ENCODE measurements at places on chromosomes 6 and 20.

DNA sequence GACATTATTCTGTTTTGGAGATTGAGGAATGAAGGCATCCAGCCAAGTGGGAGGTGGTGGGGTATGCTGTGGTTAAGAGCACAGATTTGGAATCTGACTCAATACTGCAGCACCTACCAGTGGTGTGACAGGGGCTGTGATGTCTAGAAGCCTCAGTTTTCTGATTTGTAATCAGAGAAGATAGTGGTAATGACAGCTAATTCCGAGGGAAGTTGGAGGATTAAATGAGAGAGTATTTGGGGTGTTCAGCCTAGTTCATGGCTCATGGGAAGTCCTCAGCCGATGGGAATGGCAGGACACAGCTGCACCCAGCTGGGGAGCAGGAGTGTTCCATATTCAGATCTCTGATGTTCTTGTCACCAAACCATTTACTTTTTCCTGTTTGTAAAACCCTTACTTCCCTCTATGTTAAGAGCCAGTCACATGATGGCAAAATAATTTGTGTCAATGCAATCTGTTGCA is 9.3 kb downstream of the SLC9A8 start:
- no peak for DNase-seq

DNA sequence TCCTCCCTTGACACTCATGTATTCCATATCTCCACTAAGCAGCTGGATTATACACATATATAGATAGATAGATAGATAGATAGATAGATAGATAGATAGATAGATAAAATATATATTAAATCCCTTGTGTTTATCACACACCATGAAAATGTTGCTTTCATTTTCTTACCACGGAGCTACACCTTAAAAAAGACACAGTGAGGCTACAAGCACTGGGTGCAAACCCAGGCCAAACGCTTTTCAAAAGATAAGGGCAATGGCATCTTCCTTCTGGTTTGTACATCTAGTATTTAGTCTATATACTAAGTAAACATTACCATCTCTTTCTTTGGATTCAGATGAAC is 377.1 kb downstream of the ESR1 start:
- DNase-seq, result no peak

DNA sequence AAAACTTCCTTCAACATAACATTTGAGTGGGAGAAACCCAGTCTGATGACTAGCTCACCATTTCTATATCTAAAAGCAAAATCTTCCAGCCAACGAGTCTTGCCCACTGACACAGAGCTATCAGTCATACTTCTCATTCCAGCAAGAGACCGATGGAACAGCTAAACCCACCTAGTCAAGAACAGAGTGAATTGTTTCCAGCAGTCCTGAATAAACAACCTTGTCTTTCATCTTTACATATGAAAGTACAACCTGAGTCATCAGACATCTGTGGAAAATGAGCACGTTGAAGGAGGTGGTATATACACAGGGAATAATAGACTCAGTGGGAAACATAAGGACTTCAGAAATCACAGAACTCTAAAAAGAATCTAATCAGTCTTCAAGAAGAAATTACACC is 23.8 kb downstream of the NRSN1 start:
- no peak for DNase-seq

DNA sequence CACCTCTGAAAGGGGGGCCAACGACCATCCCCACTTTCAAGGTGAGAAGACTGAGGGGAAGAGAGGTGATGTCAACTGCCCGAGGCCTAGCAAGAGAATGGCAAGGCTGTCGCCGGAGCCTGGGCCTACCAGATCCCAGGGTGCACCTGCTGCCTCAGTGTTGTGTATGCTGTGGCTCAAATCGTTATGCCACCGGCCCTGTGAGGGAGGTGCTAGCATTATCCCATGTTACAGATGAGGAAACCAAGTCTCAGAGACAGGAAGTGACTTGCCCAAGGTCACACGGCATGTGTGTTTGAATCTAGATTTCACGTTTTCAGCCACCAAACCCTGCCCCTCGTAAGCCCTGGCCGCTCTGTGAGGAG is 152.5 kb downstream of the CEBPB start:
- no peak for DNase-seq

DNA sequence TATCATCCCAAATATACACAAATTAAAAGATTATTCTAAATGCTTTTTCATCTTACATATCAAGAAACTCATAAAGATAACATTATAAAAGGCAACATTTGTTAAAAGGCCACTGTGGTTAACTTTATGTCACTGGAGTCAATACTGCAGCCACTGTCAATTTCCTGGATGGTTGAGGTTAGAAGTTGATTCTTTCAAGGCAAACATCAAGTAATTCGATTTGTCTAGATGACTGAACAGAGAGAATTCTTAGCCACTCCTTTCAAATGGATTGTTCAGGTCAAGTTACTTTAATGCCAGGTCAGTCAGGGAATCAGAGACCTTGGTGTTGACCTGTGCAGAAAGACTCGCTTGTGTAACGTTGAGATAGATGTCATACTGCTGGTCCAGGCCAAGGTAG is 44.4 kb upstream of the SIM1 start:
- DNase-seq, result no peak

- DNase-seq, result no peak
Measured at GRCh38 chr6:136550045-136550329, 235 bp downstream of the MAP7 start.

DNA sequence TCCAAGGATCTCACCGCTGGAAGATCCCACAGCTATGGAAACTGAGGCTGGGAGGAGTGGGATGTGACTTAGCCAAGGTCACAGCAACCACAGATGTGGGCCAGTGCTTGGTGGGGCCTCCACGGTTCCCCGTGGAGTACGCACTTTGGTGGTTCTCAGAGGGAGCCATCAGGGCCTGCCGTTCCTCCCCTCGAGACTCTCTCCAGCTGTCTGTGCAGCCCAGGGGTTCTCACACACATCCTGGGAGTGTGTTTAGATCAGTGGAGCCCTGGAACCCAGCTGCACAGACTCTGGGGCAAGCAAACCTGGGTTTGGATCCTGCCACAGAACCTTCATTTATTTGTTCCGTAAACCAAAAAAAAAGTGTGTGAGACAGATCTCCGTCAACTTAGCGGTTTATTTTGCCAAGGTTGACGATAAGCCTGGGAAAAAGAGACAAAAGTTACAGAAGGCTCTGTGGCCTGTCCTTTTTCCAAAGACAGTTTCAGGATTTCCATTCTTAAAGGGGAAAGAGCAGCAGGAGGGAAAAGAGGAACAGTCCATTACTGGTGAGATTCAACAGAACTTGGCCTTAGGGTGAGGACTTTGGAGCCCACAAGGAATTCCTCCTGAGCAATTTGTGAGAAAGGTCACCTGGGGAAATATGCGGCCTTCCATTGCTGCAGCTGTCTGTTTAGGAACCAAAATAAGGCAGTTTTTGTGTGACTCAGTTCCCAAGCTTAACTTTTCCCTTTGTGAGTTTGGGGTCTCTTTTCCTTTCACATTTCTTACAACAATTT is 13.6 kb upstream of the MYMX start:
- DNase-seq, result no peak

DNA sequence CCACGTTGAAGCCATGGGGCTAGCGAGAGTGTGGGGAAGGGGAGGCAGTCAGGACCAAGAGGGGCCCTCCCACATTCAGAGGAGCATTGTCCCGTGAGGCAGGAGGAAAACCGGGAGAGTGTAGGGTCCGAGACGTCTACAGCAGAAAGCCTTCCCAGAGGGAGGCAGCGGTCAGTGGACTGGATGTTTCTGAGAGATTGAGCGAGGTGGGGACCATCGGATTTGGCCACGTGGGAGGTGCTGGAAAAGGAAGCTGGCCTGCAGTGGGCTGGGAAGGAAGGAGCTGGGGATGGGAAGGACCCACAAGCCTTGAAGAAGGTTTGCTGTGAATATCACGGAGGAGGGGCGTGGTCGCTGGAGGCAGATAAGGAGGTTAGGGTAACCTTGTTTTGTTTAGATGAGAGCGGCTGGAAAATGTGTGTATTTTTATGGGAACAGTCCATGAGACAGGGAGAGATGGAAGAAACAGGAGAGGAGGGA is 119.0 kb upstream of the RNF24 start:
- no peak for DNase-seq

GRCh38 chr6:163260911-163261310 is 153.6 kb upstream of the QKI start:
- no peak for DNase-seq

DNA sequence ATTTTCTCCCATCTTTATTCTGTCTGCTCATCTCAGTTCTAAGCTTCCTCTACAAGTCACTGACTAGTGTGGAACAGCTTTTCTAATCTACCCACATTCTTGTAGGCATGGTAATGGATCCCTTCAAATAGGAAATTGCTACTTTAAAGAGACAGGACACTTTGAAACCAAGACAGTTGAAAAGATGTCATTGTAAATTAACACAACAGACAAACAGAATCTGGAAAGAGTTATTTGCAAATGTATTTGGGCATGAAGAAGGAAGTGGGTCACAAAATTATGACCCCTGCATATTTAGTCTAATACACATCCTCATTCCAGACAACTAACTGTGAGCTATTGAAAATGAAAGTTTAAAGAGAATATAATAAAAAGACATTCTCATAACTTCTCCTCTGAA is 298.2 kb upstream of the MARCKS start:
- no peak for DNase-seq

DNA sequence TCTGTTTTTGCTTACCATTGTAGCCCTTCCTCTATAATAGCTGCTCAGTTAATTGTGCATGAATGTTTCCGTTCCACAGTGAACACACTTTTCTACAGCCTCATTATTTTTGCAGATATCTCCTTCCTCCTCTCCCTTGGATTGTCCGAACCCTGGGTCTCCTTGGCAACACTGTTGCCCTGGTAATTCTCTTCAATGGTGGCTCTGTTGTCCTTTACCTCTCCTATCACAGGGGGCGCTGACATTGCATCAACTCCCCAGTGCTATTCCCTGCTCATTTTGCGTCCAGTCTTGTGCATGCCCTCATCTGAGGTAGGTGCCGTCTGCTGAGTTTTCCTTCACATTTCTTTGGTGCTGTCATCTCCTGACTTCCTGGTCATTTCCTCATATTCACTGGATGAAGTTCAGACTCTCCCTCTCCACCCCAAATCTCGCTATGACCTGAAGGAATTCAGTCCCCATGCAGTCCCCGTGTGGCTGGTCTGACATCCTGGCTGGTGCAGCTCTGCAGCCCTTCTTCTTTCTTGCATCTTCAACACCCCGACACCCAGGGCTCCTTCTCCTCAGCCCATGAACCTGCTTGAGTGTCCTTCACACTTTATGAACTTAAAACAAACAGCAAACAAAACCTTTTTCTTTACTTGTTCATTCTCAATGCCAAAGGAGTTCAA is 21.1 kb downstream of the PHACTR2 start:
- DNase-seq, result no peak

DNA sequence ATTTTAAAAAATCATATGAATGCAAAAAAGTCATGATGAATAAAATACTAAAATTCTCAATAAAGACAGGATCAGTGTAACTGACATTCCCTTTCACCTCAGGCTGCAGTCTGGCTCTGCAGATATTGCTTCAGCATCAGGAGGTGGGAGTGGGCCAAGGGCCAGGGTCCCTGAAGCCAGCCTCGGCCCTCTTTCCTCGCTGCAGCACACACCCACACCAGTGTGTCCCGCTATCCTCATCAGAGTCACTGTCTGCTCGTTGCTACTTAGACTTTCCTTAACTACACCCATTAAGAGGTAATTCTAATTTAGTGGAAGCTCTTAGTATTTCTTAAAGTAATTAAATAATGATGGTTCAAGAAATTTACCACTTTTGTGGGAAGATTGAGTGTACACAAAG is 298.2 kb downstream of the UBE3D start:
- no peak for DNase-seq

GRCh38 chr6:43851204-43851865 is 81.3 kb downstream of the VEGFA start:
- no peak for DNase-seq

GRCh38 chr6:119647309-119647708 is 297.7 kb upstream of the MAN1A1 start:
- DNase-seq, result no peak

- no peak for DNase-seq
Measured at GRCh38 chr20:64244870-64245603, 10.5 kb upstream of the PCMTD2 start.

Data from LNCaP clone FGC (cell line).